Esophagus squamous epithelium (tissue), 5 donors: ENCODE measurements at places on chromosomes 3 and 15. TPM values are rescaled to one million over a fixed set of nuclear protein-coding genes. Genes with fewer than 3 reads are reported as not detected.

The CTXN2 gene
- not detected for total RNA-seq

The MYO5C gene
- 25.5 TPM for total RNA-seq

The CLDN18 gene
- not detected for total RNA-seq

The TCF12 gene
- 57.5 TPM for total RNA-seq

DNA sequence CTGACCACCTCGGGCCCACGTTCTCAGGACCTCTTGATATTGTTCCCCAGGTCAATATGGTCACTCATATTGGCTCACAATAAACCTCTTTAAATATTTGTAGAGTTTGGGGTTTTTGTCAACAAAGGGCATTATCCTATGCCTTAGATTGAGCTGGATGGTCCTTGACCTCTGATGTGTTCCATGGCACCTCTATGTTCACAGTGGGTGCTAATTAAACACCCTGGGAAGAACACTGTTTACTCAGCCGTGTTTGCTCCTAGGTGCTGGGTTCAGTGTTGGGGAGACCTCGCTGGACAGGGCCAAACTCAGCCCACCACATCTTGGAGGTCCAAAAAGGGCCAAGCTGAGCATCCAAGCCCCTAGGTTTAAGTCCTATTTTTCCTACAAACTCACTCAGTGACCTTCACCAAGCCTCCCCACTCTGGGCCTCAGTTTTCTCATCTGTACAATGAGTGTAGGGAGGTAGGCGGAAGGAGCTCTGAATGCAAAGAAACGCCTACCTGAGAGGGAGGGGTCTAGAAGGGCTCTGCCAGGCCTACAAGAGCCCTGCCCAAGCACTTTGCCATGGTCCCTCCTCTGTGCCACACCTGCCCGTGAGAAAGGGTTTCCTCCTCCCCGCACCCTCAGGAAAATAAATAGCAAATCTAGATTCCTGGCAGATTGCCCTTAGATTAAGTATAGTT, 7.2 kb downstream of the FAM174B start:
- no peak overlapping the region for H3K4me3 ChIP-seq
- no peaks in the 10 kb centered on the region for H3K27me3 ChIP-seq
- H3K4me1 ChIP-seq: peaks cover 35% of the 10 kb centered on the region

- H3K4me3 ChIP-seq: no peak overlapping the region
- no peak overlapping the region for H3K27ac ChIP-seq
- H3K27me3 ChIP-seq: no peaks in the 10 kb centered on the region
- no peaks in the 10 kb centered on the region for H3K36me3 ChIP-seq
- H3K4me1 ChIP-seq: peaks cover 23% of the 10 kb centered on the region
Measured at GRCh38 chr15:78695046-78695671, 54.1 kb upstream of the CHRNB4 start.

GRCh38 chr15:73165844-73166243, 113.6 kb downstream of the NEO1 start:
- no peak for DNase-seq
- no peak overlapping the region for H3K27ac ChIP-seq
- no peaks in the 10 kb centered on the region for H3K4me1 ChIP-seq
- H3K36me3 ChIP-seq: no peaks in the 10 kb centered on the region
- H3K27me3 ChIP-seq: no peaks in the 10 kb centered on the region
- no peak overlapping the region for H3K4me3 ChIP-seq

DNA sequence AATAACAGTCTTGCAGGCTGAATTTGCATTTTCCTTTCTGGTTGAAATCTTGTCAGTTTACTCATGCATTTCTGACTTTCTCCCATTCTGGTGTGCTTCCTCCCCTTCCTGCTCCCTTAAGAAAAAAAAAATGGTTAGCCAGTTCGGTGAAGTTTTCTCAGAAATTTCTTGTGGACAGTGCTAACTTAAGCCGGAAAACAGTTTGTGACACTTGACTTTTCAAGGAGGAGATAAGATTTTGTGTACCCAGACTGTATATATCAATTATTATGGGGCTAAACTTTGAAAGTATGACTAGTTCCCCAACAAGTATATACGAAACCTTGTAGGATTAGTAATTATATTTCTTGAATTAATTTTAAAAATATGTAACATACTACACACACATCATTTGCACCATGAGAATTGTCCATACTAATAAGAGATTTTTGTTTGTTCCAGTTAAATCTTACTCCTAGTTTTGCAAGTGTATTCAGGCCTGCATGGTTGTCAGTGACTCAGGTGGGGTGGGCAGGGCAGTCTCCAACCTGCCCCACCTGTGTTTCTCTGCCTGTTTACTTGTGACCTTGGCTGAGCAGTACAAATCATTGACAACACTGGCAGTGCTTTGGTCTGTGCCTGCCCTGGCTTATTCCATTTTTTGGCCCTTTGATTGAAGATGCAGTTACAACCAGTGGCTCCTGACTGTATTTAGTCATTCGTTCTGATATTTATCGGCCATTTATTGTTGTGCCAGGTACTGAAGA, 19.1 kb downstream of the UBE2E1 start:
- H3K27ac ChIP-seq: no peak overlapping the region
- H3K4me1 ChIP-seq: peaks cover 31% of the 10 kb centered on the region
- H3K4me3 ChIP-seq: no peak overlapping the region
- H3K27me3 ChIP-seq: no peaks in the 10 kb centered on the region
- no peaks in the 10 kb centered on the region for H3K36me3 ChIP-seq

DNA sequence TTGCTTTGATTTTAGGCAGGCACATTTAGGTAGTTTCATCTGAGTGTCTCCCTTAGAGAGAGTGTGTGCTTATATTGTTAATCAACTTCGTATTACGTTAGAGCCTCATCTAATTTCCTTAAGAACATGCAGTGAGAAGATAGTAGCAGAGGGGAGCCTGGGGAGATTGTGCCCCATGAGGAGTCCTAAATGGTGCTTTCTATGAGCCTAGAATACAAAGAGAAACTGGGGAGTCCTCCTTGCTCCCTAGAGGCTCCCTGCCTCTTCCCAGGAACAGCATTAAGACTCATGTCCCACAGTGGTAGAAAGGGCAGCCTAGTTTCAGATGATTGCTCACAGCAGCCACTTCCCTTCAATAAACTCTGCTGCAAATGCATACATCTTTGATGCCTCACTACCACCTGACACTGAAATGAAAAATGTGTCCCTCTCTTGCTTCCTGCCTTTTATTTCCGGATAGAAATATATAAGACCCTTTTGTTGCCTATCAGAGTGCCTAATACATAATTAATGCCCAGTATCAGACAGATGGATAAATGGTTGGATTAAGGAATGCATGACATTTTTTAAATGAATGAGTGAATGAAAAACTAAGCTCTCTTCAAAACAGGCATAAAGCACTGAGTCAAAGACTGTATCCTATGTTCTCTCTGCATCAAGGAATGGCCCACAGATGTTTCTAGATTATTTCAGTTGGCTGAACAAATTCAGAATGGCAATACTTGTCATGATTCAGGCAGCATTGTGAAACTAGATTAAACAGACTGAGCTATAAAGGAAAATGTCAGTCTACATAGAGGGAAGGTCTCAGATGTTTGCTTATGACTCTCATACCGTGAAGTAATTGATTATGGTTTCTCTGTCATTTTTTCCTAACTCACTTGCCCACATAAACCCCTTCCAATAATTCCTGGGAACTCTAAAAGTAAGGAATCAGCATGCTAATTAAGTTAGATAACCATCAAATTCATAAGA, 362.1 kb downstream of the LRRC3B start:
- H3K27ac ChIP-seq: no peak overlapping the region
- no peak overlapping the region for H3K4me3 ChIP-seq
- H3K4me1 ChIP-seq: no peaks in the 10 kb centered on the region
- no peaks in the 10 kb centered on the region for H3K36me3 ChIP-seq
- no peaks in the 10 kb centered on the region for H3K27me3 ChIP-seq

GRCh38 chr3:32310918-32311839, 72.7 kb downstream of the CMTM8 start:
- no peak overlapping the region for H3K27ac ChIP-seq
- H3K4me3 ChIP-seq: no peak overlapping the region
- no peak for DNase-seq
- H3K27me3 ChIP-seq: no peaks in the 10 kb centered on the region

GRCh38 chr3:54733106-54734006, 194.5 kb downstream of the LRTM1 start:
- no peak overlapping the region for H3K4me3 ChIP-seq
- no peak for DNase-seq
- H3K4me1 ChIP-seq: no peaks in the 10 kb centered on the region
- H3K27me3 ChIP-seq: no peaks in the 10 kb centered on the region
- no peak overlapping the region for H3K27ac ChIP-seq
- H3K36me3 ChIP-seq: no peaks in the 10 kb centered on the region

DNA sequence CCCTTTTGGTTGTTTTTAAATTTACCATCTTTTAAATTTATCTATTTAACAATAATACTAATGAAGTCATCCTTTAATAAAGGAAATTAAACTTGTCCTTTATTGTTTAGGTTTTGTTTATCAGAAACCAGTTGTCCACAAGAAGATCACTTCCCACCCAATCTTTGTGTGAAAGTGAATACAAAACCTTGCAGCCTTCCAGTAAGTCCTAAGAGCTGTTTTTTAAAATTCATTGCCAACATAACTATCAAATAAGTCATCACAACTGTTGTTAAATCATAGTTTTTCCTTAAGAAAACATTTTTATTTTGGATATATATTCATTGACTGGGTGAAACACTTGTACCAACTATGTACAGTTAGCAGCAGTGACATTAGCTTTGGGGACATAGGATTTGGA, 59.4 kb downstream of the CALML4 start:
- peaks cover 50% of the 10 kb centered on the region for H3K36me3 ChIP-seq
- no peaks in the 10 kb centered on the region for H3K27me3 ChIP-seq
- no peak overlapping the region for H3K27ac ChIP-seq
- no peaks in the 10 kb centered on the region for H3K4me1 ChIP-seq
- DNase-seq: no peak
- H3K4me3 ChIP-seq: no peak overlapping the region

GRCh38 chr3:170790647-170791046, 79.3 kb downstream of the RPL22L1 start:
- no peaks in the 10 kb centered on the region for H3K4me1 ChIP-seq
- H3K36me3 ChIP-seq: no peaks in the 10 kb centered on the region
- DNase-seq: no peak

DNA sequence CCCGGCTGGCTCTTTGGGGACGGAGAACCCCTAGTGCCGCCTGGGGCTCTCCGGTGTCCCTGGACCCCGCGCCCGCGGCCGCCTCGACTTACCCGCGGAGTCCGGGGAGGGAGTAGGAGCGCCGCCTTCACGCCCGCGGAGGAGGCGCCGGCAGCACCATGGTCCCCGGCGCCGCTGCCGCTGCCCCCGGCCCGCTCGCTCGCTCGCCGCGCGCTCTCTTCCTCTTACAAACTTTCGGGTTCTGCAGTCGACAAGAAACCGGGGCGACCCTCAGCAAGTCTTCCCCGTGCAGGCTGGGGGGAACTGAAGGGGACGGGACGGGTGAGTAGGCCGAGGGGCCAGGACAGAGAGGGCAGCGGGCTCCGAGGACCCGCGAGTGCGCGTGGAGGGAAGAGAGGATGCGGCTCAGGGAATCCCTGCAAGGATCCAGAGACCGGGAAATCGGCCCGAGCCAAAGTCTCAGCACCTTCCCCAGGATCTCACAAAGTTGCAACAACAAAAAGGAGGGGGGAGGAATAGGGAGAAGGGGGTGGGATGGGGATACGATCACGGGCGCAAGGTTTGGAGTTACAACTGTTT, 2.0 kb downstream of the FOXP1 start:
- no peaks in the 10 kb centered on the region for H3K27me3 ChIP-seq
- H3K27ac ChIP-seq: peak overlapping the region; percentile 97
- no peaks in the 10 kb centered on the region for H3K36me3 ChIP-seq
- H3K4me3 ChIP-seq: peak overlapping the region; percentile 62
- peaks cover 3% of the 10 kb centered on the region for H3K4me1 ChIP-seq

- no peak overlapping the region for H3K4me3 ChIP-seq
- no peaks in the 10 kb centered on the region for H3K27me3 ChIP-seq
- DNase-seq: no peak
- no peaks in the 10 kb centered on the region for H3K36me3 ChIP-seq
- no peaks in the 10 kb centered on the region for H3K4me1 ChIP-seq
Measured at GRCh38 chr3:195856410-195857084, 44.8 kb upstream of the MUC4 start.

GRCh38 chr3:189803254-189803653, 172.1 kb downstream of the TP63 start:
- H3K4me1 ChIP-seq: peaks cover 15% of the 10 kb centered on the region
- H3K27ac ChIP-seq: no peak overlapping the region
- no peak for DNase-seq
- H3K4me3 ChIP-seq: no peak overlapping the region

GRCh38 chr15:81859737-81860516, 185.9 kb downstream of the MEX3B start:
- no peak overlapping the region for H3K27ac ChIP-seq
- DNase-seq: no peak
- H3K4me3 ChIP-seq: no peak overlapping the region
- H3K36me3 ChIP-seq: no peaks in the 10 kb centered on the region
- no peaks in the 10 kb centered on the region for H3K4me1 ChIP-seq

DNA sequence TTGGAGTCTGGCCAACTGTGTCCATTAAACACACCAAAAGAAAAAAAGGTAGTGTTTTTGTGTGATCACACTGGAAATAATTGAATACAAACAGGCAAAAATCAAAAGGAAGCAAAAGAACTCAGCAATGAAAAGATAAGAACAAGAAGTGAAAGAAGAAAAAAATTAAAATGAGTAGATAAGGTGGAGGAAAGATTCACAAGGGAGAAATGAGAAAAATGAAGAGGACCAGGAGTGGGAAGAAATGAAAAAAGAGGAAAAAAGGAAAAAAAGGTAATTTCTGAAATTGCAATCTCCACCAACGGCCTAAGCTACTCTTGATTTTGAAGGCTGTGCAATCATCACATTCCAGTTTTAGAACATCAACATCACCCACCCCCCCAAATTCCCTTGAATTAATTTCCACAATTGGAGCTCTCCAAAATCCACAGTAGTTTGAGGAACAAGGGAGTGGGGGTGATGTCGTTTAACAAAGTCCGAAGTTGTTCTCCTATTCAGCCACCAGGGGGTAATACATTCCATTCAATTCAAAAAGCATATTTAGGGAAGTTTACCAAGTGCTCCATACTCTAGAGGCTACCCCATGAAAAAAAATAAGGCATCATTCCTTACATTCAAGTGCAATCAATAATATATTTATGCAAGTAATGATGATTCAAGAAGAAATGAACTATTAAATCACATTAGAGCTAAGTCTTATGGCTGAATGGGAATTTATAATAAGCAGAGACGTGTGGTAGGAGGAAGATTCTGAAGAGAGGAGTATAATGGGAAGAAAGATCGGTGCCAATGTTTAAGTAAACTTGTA, 37.4 kb downstream of the ZNF860 start:
- no peaks in the 10 kb centered on the region for H3K4me1 ChIP-seq
- no peaks in the 10 kb centered on the region for H3K27me3 ChIP-seq
- no peak for DNase-seq
- H3K36me3 ChIP-seq: no peaks in the 10 kb centered on the region

- H3K27me3 ChIP-seq: no peaks in the 10 kb centered on the region
- H3K4me3 ChIP-seq: peak overlapping the region; percentile 85
- H3K4me1 ChIP-seq: peaks cover 14% of the 10 kb centered on the region
- no peak for DNase-seq
Measured at GRCh38 chr3:44510000-44510368, 32.5 kb upstream of the ZNF445 start.

- H3K36me3 ChIP-seq: no peaks in the 10 kb centered on the region
- DNase-seq: no peak
- peaks cover 39% of the 10 kb centered on the region for H3K4me1 ChIP-seq
- peak overlapping the region; percentile 95 for H3K27ac ChIP-seq
Measured at GRCh38 chr15:98728811-98729160, 80.4 kb downstream of the IGF1R start.

GRCh38 chr15:84937144-84937543, 44.5 kb upstream of the PDE8A start:
- no peaks in the 10 kb centered on the region for H3K27me3 ChIP-seq
- no peaks in the 10 kb centered on the region for H3K4me1 ChIP-seq
- no peaks in the 10 kb centered on the region for H3K36me3 ChIP-seq
- no peak overlapping the region for H3K27ac ChIP-seq

GRCh38 chr3:185251272-185251671, 2.6 kb downstream of the EHHADH start:
- no peaks in the 10 kb centered on the region for H3K36me3 ChIP-seq
- H3K27ac ChIP-seq: no peak overlapping the region
- no peak overlapping the region for H3K4me3 ChIP-seq
- no peaks in the 10 kb centered on the region for H3K27me3 ChIP-seq
